ENCODE measurements at places on chromosomes 11 and 22.

GRCh38 chr11:109512249-109512648 is 90.3 kb downstream of the C11orf87 start:
- no peak for DNase-seq

- DNase-seq, result no peak
Observed at GRCh38 chr22:19114984-19115552, 7.1 kb downstream of the DGCR2 start.

DNA sequence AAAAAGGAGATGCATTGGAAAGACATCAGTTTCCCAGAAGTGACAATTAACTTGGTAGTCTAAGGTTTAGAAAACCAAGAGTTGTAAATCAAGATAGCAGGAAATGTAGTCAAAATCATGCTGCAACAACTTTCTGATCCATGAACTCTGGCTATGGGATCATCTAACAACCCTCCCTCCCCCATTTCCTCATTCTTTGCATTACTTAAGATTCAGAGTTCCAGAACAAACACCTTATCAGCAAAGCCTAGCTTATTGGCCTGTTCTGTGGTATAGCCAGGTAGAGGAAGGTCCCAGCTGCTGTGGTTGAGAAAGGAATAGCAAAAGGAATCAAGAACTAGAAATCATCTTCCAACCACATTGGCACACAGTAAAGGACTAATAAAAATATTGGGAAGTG is 651.1 kb downstream of the METTL15 start:
- no peak for DNase-seq

GRCh38 chr11:102266099-102266498 is 51.2 kb upstream of the BIRC3 start:
- DNase-seq, result no peak

GRCh38 chr11:109698237-109698636 is 276.2 kb downstream of the C11orf87 start:
- DNase-seq, result no peak

- DNase-seq, result no peak
Observed at GRCh38 chr22:39725351-39726035, 154.9 kb downstream of the CACNA1I start.

GRCh38 chr22:32846780-32847491 is 45.4 kb downstream of the TIMP3 start:
- no peak for DNase-seq

DNA sequence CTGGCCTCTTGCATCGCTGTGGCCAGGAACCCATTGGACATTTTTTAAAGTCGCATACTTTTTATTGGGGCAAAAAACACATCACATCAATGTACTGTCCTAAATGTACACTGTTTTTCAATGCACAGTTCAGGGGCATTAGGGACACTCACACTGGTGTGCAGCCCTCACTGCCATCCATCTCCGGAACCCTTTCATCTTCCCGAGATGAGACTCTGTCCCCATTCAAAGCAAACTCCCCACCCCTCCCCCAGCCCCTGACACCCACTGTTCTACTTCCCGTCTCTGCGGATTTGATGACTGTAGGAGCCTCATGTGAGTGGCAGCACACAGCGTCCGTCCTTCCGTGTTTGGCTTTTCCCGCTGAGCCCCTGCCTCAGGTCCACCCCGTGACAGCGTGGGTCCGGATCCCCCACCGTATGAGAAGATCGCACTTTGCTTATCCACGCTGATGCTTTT is 41.8 kb upstream of the TH start:
- no peak for DNase-seq

DNA sequence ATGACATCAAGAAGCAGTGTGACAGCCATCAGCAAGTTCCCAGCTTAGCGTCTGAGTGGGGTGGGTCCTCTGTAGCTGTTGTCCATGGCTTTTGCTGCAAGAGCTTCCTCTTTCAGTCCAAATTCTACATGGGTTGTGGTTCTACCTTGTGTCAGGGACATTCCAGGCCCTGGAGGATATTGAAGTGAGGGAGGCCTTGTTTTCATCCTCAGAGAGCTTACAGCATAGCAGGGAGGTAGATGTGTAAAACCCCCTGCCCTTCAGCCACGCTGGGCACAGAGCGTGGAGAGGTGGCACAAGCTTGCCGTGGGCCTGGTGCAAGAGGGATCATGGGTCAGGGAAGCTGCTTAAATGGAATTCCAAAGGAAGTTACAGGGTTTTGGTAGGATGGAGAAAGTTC is 93.9 kb downstream of the GRIK4 start:
- DNase-seq, result no peak

DNA sequence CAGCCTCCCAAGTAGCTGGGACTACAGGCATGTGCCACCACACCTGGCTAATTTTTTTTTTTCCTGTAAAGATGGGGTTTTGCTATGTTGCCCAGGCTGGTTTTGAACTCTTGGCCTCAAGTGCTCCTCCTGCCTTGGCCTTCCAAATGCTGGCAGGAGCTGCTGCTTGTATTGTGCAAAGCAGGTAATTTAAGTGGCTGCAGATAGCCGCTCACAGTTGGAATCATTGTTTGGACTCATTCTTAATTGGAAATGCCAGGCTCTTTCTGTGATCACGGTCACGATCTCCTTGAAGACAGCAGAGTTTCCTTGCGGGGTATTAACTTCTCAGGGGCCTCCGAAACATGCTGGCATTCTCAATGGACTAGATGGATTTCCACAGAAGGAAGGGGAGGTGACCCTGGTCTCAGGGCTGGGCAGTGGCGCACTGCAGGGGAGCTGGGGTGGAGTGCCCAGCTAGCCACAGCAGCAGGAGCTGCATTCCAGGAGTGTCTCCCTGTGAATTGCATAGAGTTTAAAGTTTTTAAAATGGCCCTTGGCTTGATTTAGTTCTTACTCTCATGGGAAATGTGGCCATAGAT is 136.1 kb downstream of the MORC2 start:
- DNase-seq, result no peak

GRCh38 chr22:46079093-46079860 is 71.0 kb upstream of the PPARA start:
- DNase-seq, result no peak

DNA sequence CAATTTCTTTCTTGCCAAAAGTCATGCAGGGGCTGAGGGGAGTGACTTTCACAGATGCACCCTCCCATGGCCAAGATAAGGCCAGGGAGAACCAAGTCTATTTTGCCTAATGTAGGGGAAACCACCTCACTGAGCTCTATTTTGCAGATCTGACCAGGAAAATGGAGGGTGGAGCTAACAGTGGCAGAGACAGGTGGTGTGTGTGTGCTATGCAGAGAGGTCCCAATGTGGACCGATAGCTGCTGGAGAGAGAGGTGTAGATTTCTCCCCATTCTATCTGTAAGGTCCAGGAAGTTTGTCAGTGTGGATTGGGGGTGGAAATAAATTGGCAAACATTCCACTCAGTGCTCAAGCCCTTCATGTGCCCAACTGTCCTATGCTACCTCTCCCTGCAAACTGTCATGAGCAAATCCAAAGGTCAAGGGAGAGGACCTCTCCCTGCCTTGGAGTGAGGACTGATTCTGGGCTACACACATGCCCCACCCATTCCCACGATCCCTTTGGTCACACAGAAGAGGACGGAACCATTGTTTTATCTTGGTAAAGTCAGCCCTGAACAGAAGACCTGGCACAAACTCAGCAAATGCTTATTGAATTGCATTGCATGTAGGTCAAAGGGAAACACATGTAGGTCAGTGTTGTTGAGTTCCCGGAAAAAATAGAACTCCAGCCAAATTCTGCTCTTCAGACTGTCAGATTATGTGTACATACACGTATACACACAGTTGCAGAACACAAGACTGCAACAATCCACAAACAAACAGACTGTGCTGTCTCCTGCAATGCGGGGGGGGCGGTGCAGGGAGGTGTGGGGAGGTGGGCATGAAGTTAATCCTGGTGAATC is 65.9 kb downstream of the C11orf58 start:
- no peak for DNase-seq

- DNase-seq, result no peak
Observed at GRCh38 chr11:47672283-47672730, 29.9 kb upstream of the MTCH2 start.

DNA sequence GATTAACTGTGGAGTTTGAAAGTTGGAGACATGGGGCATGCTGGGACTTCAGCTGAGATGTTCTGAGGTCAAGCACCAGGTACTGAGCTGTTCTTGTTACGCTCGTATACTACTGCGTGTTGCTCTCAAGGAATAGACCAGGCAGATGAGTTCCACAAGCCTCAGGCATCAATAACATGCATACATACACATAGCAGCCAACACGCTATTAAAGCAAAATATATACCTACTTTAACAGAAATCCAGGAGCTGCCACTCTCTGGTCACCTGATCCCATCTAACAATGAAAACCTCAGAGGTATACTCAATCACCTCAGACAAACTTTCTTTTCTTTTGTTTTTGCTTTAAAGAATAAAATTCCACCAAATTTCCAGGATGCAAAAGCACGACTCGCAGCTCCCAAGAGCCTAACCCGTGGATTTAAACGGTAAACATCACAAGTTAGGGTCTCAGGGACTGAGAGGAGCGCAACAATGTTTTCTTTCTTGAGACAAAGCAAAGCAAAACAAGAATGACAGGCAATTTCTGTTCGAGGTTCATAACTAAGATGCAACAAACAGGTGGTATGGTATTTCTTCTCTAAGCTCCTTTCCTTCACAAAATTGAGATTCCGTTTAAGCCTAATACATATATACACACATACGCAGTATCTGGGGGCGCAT is 16.5 kb downstream of the BLID start:
- no peak for DNase-seq

GRCh38 chr11:7062534-7062933 is 26.3 kb upstream of the RBMXL2 start:
- DNase-seq, result no peak

DNA sequence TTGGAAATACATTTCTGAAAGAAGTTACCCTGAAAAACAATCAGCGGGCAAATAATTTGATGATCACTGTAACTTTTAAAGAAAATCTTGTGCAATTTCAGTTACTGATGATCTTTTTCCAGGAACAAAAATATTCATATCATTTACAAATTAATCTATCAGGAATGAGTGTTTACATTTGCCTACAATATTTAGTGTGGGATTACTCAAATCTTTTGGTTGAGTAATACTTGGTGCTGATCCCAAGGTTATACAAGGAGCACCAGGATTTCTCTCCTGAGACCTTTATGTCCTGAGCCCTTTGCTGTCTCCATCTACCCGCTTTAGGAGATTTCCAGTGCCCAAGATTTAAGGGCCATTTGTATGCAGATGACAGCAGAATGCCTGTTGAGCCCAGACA is 116.1 kb downstream of the ATXN10 start:
- no peak for DNase-seq

GRCh38 chr11:13277768-13278608 is at the start of gene BMAL1:
Gene BMAL1, plus strand, starts transcription at chr11:13277790. Its CDS starts 76,519 bp downstream, at chr11:13354309.
- no peak for DNase-seq

DNA sequence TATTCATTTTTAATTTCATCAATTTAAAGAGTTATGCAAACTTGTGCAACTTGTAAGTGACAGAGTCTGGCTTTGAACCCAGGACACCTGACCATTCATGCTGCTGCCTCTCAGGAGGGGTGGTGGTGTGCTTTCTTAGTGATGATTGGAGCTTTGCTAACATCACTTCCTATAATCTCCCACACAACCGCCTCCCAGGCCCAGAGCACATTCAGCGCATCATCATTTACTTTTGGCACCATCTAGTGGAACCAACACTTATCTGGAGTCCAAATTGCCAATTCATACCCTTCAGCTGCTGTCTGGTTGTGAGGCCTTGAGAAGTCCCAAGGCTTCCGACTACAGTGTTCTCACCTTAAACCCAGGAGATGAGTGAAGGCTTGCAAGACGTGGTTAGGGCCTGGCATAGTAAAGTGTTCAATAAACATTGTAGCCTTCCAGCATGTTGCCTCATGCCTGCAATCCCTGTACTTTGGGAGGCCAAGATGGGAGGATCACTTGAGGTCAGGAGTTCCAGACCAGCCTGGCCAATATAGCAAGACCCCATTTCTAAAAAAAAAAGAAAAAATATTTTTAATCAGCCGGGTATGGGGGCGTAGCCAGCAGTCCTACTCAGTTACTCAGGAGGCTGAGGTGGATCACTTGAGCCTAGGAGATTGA is 1.1 kb upstream of the TTLL1 start:
- peak; percentile 83 for DNase-seq

DNA sequence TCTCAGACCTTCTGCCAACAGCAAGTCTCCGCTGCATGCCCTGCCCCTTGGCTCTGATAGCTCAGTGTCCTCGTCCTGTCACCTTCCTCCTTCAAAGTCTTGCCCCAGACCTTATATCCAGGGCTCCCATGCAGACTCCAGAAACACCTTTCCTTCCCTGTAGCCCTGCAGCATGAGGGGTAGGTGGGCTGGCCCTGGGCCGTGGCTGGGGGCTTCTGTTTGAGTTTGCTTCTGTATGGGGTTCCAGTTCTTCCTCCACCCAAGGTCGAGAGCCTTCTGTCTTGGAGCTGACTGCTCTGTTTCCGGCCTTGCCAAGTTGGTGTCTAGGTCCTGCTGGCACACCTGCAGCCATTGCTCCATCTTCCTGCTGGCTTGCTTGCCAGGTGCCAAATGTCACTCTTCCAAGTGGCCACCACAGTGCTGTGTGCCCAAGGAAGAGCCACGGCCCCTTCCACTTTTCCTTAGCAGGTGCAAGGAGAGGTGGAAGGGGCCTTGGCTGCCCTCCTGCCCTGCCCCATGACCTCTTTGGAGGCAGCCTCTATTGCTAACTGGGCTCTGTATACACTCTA is 74.8 kb upstream of the NECTIN1 start:
- DNase-seq, result no peak

- DNase-seq, result no peak
Observed at GRCh38 chr11:87076260-87076783, 38.6 kb downstream of the TMEM135 start.

DNA sequence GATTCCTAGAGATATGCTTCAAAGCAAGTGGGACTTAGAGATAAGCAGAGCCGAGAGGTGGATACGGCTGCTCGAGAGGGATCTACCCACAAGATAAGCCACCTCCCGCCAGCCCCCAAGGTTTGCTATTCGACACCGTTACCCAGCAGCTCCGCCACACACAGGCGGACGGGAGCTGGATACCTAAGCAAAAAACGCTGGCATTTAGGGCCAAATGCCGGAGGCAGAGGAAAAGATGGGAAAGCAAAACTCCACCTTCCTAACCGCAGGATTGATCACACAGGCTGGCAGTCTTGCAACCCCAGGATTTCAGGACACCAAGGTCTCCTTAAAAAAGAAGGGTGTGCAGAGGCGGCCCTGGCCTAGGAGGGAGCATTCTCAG is 709 bp downstream of the FTH1 start:
- DNase-seq, result no peak

- no peak for DNase-seq
Observed at GRCh38 chr22:21449531-21450319, 17.5 kb upstream of the TMEM191C start.

- no peak for DNase-seq
Observed at GRCh38 chr22:36252754-36253522, at the start of gene APOL1. Gene APOL1, plus strand, starts transcription at chr22:36253133. Its CDS starts 1,823 bp downstream, at chr22:36254956.

DNA sequence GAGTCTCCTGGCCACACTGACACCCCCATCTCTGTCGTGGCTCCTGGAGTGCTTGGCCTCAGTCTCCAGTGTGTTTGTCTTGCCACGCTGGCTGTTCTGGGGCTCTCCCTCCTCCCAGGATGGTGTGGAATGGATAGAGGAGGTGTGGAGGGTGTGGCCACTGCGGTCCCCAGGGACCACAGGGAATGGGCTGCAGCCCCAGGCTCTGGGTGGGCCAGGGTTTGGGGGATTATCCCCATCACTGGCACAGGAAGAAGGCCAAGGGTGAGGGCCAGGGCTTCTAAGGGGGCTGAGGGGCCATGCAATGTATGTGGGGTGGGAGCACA is 8.1 kb downstream of the GNAZ start:
- DNase-seq, result no peak

- DNase-seq, result peak; percentile 38
Observed at GRCh38 chr11:64095949-64096348, 60.2 kb downstream of the FLRT1 start.

- DNase-seq, result no peak
Observed at GRCh38 chr11:87575088-87575487, 537.4 kb downstream of the TMEM135 start.
